H1 (cell line): ENCODE measurements at places on chromosomes 7 and 10.
A peak's percentile ranks its signal among the peaks of the same experiment; 100 is the strongest.

- no peak for DNase-seq
These were observed 212.1 kb upstream of the GRB10 start for GRCh38 chr7:50994753-50995319.

DNA sequence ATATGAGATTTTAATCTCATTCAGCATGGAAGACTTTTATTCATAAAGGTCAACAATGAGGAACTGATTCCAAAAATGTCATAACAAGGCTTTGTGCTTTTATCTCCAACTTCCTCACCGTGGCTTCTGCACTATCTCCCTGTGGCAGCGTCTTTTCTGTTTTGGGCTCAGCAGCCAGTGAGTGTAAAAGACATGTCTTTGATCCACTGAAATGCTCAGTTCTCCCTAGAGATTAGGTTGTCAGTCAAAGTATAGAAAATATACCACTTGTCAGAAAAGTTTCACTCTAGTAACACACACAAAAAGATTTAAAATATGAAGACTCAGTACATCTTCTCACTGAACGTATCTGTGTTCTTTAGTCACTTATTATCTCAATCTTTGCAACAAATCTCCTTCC is 901.8 kb upstream of the ZWINT start:
- DNase-seq = no peak

DNA sequence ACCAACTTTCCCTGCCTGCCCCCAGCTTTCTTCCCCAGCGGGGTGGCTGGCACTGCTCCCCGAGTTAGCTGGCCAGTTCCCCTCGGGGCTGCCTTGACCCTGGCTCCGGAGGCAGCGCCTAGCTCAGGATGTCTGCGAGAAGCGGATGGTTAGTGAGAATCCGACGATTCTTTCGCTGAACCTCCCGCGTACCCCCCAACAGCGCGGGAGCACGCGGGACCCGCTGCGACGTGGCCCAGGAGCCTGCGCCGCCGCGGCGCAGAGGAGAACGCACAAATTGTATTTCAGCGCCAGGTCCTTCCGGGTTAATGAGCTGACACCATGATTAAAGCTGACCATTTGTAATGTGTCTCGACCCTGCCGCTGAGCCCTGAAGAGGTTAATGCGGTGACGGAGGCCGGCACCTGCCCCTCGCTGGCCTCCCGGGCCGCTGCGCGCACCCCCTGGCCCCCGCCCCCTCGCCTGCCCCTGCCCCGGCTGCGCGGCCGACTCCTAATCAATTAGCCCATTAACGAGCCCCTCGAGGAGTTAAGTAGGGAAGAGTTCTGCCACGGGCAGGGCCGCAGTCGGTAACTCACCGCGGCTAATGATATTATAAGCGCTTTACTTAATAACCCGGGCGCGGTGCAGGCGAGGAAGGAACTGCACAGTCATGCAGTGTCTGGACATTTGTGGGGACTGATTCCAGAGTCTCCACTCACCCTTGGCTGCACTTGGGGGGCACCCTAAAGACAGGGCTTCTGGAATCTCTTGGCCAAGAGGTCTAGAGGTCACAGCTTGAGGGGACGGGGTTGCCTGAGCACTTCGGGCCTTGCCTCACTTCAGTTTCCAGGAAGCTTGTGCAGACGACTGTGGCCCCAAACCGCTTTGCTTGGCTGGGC is 1.7 kb upstream of the HMX2 start:
- DNase-seq = no peak

GRCh38 chr10:1360011-1360557 is 303.9 kb downstream of the WDR37 start:
- peak; percentile 21 for DNase-seq

- DNase-seq = no peak
These were observed 457.6 kb upstream of the KLF6 start for GRCh38 chr10:4242561-4243035.

DNA sequence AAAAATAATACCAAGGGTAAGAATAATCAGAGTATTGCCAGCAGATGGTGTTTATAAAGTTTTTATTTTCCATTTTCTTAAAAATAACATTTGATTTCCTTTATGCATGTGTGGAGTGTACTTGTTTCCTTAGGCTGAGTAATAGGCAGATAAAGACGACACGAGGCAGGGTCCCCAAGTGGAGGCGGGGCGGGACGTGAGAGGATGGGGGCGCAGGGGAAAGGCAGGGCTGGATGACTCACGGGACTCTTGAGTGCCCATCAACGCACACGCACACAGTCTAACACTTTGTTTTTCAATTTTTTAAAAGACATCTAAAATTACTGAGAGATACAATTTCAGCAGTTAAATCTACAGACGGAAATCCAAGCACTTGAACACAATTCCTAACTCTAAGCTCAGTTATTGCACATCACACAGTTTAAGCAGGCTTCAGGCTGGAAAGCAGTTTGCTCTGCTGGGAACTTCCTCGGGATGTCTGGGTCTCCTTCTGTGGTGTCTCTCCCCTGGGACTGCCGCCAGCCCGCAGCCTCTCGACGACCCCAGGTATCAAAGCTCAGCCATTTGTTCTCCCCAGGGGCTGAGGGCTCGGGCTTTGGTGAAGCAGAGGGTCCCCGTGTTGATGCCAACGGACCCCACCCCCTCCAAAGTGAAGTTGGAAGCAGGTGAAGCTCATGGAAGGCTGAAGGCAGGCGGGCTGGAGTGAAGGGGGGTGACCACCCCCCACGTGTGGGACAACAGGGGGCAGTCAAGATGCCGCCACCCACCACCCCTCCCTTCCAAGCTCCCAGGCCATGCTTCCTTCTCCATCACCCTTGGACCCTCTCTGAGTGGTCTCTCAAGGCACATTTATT is 29.1 kb downstream of the SPOCK2 start:
- no peak for DNase-seq

GRCh38 chr10:63700631-63701156 is 179.5 kb downstream of the REEP3 start:
- no peak for DNase-seq

- peak; percentile 59 for DNase-seq
These were observed 3.8 kb upstream of the DDX50 start for GRCh38 chr10:68897336-68897741.

DNA sequence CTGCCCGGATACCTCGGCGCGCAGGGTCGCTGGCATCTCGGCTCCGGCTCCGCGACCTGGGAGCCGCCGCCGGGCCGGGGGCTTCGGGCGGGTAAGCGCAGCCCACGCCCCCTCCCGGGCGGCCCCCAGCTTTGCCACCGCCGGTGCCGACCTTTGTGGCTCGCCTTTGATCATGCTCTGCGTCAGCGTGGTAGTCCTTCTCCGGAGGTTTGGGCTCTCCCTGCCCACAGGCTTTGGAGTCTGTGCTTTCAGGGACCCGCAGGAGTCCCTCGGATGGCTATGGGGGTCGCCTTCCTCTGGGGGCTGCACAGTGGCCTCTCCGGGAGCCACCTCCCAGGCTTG is 7.3 kb downstream of the ATP6V1F start:
- DNase-seq = no peak

GRCh38 chr7:96224685-96225084 is 97.2 kb downstream of the SLC25A13 start:
- no peak for DNase-seq

DNA sequence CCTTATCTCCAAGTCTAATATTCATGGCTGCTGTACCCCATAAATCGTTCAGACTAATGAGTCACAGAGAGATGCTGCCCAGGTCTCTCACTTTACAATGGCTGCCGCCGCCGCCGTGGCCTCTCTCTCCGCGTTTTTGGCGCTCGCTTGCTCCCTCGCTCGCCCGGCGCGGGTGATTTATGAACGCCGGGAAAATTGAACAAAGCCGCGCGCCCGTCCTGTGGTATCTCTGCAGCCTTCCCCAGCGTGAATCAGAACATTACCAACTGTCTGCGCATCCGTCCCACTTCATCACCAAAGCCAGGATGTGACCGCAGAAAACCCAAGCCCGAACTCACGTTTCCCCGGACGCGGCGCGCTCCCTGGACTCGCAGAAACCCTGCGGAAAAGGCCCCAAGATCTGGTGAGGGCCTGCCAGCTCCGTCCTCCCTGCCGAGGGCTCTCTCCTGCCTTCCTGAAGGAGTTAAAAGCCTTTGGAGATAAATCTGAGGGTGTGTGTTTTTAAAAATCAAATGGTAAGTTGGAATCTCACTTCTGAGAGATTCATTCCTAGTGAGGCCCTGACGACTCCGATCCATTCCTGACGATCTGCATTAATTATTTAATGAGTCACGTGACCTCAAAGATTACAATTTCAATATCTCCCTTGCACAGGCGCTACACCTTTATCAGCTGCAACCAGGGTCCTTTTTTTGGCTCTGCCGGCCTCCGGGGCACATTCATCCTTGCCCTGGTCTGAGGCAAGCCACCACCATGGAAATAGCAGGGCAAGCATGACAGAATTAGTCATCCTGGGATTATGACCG is 6.3 kb downstream of the HOXA4 start:
- peak; percentile 45 for DNase-seq

GRCh38 chr10:100008708-100009282 is 952 bp downstream of the DNMBP start:
- DNase-seq = no peak

DNA sequence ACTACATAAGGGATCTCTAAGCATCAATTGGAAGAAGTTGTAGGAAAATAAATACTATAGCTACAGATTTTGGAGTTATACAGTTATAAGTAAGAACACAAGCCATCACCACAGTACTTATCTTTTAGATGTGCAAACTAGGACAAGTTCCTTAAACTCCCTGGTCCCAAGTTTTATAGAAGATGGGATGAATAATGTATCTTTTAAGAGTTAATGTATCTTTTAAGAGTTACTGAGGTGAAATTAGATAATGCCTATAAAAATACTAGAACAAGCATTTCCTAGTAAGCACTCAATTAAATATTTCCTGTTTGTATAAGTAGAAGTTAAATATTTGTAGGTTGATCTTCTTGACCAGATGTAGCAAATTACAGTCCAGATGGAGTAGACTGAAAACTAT is 56.8 kb downstream of the SEMA3A start:
- DNase-seq = no peak

GRCh38 chr10:93139059-93139655 is 65.5 kb downstream of the CYP26A1 start:
- no peak for DNase-seq

GRCh38 chr7:832167-832967 is at the start of gene SUN1:
Gene SUN1, plus strand, starts transcription at chr7:832476. Its CDS starts 49 bp downstream, at chr7:832525.
- DNase-seq = no peak

GRCh38 chr10:75191821-75192568 is 18.6 kb upstream of the VDAC2 start:
- no peak for DNase-seq

DNA sequence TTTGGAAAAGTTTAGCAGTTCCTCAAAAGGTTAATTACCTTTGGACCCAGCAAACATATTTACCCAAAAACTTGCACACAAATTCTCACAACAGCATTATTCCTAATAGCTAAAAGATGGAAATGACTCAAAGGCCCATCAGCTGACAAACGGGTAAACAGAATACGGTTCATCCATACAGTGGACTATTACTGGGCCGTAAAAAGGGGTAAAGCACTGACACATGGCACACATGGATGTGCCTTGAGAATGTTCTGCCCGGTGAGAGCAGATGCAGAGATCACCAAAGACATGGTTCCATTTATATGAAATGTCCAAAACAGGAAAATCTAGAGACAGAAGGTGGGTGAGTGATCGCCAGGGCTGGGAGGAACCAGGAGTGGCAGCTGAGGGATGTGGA is 95.2 kb upstream of the DNAJB6 start:
- no peak for DNase-seq

DNA sequence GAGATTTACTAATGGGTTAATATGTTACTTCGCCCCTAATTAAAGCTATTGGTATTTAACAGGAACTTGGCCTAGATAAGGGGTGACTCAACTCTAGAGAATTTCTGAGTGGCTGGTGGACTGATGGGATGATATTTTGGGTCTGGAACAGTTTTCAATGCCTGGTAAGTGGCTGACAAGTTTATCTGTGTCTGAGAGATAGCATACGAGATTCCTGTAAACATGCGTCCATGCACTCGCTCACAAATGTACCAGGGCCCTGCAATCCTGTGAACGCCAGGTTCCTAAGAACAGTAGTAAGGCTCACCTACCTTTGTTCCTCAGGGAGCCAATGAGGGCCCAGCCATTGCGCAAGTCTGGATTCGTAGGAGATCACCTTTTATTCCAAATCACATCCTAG is 683.8 kb upstream of the ANKRD30A start:
- DNase-seq = no peak

DNA sequence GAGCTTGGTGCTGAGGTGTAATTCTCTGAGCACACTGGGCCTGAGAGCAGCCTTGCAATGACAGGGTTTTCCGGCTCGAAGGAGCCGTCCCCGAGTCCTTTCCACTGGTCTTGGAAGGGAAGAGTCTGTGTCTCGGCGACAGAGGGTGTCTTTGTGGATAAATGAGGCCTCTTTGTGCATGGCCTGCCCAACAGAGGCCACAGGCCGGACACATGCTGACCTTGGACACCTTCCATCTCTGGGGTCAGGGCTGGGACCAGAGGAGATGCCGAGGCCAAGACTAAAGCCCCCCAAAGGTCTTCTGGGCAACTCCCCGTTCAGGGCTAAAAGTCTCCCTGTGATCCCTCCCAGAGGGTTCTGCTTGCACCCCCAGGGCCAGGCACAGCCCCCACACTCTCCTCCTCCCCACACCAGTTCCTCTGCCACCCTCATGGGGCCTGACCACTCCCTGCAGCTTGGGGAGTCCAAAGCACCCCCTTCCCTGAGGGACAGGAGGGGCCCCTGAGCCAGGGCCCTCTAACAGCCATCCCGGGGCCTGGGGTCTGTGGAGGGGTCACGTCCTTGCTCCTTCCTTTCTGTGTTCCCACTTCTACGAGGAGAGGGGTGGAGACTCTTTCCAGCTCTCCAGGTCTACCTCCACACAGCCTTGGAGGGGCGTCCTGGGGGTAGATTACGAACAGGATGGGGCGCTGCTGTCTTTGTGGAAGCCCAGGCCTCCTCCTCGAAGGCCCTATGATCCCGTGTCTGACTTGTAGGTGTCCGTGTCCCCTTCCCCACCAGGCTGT is 130.6 kb upstream of the FAM20C start:
- DNase-seq = no peak

GRCh38 chr10:36808625-36809362 is 316.6 kb upstream of the ANKRD30A start:
- DNase-seq = no peak

DNA sequence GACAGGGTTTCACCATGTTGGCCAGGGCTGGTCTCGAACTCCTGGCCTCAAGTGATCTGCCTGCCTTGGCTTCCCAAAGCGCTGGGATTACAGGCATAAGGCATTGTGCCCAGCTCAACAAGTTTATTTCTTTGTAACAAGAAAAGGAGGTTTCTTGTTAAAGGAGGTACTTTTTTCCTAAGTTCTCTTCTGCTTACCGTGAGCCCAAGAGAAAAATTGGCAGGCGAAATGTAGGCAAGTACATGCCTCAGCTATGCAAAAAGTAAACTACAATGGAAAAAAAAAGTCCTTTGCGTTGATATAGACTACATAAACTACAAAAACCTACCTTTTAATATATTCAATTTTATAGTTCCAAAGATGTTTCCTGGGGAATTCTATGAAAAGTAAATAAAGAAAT is 122.6 kb downstream of the DKK1 start:
- DNase-seq = no peak
